ENCODE measurements at places on chromosomes 3 and 15. TPM values are rescaled to one million over a fixed set of nuclear protein-coding genes. Genes with fewer than 3 reads are reported as not detected.

Gene PRR20G
- total RNA-seq, result not detected

Gene INKA1
- 3.3 TPM for total RNA-seq

Gene ACKR4
- total RNA-seq, result 1.8 TPM

Gene MUSTN1
- not detected for total RNA-seq

Gene RGMA
- 1.3 TPM for total RNA-seq

Gene STAB1
- under 0.01 TPM for total RNA-seq

Gene MKRN2OS
- total RNA-seq, result not detected

Gene TLR9
- total RNA-seq, result under 0.01 TPM

Gene UROC1
- total RNA-seq, result not detected

Gene GOLIM4
- 77.3 TPM for total RNA-seq

Gene ALG1L2
- total RNA-seq, result 0.50 TPM

Gene CDHR4
- total RNA-seq, result not detected

Gene KBTBD13
- total RNA-seq, result not detected

Gene SLC28A1
- total RNA-seq, result not detected

Gene HTR3C
- total RNA-seq, result not detected

Gene CSTA
- total RNA-seq, result 7.9 TPM

Gene MEGF11
- total RNA-seq, result under 0.01 TPM

Gene C2CD4A
- total RNA-seq, result not detected

Gene DUOXA2
- total RNA-seq, result not detected

Gene DYNLT2B
- 9.1 TPM for total RNA-seq

Gene SLC12A8
- total RNA-seq, result 9.8 TPM

Gene SEMA5B
- not detected for total RNA-seq
